ENCODE measurements at places on chromosomes 12 and 14. TPM values are rescaled to one million over a fixed set of nuclear protein-coding genes. Genes with fewer than 3 reads are reported as not detected.

- no peak for DNase-seq
Observed at GRCh38 chr12:125376422-125376821, 311.2 kb downstream of the AACS start.

DNA sequence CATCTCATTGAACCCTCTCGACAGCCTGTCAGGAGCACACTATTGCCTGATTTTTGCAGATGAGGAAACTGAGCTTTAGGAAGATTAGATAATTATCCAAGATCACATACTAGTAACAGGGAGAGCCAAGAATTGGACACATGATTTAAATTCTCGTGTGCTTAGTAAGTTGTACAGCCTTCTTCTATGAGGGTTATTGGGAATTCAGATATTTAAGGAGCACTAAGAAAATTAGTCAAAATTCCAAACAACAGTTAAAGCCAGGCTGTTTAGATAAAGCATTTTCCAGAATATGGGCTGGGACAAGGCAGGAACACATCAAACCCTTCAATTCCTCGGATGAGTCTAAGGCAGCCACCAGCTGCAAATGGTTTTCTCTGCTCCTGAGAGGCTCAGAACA lies 148.8 kb downstream of the TMEM30B start:
- no peak for DNase-seq

DNA sequence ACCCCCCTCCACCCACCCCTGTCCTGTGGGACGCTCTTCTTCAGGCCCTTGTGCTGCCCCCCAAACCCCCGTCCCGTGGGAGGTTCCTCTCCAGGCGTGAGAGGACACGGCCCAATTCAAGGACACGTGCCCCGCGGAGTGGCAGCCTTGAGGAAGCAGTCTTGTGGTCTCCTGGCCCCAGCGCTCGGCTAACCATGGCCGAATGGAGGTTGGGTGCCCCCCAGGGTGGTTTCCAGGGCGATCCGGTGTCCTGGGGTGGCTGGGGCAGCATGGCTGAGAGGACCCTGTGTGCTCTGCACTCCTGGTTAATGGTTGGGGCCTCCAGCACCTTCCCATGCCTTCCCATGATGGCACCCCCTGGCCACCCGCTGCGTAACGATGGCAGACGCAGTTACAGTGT lies 53.6 kb downstream of the LRCOL1 start:
- DNase-seq, result no peak

DNA sequence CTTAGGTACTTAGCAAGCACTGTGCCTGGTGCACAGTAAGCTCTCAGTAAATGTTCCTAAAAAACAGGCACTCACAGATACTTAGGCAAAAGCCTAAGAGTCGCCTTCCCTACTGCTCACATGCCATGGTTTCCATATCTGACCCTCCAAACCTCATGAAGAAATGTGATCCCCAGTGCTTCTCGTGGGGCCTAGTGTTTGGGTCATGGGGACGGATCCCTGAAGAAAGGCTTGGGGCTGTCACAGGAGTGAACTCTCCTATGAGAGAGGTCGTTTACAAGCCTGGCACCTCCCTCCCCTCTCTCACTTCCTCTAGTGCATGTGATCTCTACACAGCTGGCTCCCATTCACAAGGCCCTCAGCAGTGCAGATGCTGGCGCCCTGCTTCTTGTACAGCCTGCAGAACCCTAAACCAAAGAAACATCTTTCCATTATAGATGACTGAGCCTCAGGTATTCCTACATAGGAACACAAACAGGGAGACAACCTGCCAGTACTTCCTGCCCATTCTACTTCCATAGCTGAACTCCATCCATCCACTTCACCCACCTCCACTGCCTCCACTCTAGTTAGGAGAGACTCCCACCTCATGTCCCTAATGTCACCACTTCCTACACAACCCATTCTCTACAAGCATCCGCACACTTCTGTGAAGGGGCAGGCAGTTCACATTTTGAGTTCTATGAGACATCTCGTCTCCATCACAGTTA lies 2.9 kb downstream of the SLC15A4 start:
- DNase-seq, result peak; percentile 74

- no peak for DNase-seq
Observed at GRCh38 chr14:70213721-70214282, 25.1 kb upstream of the SLC8A3 start.

DNA sequence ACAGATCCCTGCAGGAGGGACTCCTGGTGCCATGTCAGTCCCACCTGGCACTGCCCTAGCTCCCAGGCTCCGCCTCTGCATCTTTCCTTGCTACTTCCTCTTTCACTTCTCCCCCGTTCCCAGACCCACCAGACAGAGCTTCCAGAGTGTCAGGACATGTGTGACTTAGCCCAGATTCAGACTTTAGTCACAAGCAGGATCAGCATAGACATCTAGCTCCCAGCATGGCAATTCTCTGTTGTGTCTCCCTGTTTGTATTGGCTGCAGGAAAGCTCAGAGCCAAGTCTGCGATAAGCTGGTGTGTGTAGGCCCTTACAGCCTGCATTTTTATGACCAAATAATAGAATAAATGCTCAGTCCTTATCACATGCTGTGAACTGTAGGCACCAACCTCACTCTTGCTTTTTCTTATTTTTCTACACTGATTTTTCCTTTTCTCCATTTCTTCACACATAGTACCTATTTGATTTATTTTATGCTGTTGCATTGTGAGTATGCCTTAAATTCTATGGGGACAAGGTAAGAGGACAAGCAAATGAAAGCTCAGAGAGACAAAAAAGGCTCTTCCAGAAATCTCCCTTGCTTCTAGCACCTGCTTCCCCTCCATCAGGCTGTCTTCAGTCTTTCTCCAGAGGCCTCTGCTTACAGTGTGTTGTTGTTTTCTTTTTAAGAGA lies 5.9 kb downstream of the DHRS2 start:
- DNase-seq, result no peak

GRCh38 chr12:124380796-124381455 lies 86.0 kb downstream of the RFLNA start:
- no peak for DNase-seq

DNA sequence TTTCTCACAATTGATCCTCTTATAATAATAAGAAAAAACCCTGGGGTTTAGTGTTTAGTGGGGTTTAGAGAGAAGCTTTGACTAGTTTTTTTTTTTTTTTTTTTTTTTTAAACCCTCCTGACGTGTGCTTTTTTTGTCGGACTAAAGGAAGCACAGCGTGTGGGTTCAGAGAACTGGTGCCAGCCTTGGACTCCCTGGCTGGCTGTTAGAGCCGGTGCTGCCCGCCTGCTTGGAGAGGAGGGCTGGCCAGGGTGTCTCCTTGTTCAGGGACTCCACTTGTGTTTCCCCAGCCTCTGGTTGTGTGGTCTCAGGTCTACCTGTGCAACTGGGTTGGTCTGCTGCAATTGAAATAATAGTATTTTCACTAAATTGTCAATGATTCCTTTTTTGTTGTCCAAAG lies 54.1 kb upstream of the ASPG start:
- DNase-seq, result no peak

- peak; percentile 20 for DNase-seq
Observed at GRCh38 chr12:53513712-53514410, 6.6 kb upstream of the NPFF start.

GRCh38 chr12:69388371-69388770 lies 28.8 kb downstream of the YEATS4 start:
- no peak for DNase-seq

- DNase-seq, result no peak
Observed at GRCh38 chr14:38189930-38190726, 17.6 kb upstream of the SSTR1 start.

DNA sequence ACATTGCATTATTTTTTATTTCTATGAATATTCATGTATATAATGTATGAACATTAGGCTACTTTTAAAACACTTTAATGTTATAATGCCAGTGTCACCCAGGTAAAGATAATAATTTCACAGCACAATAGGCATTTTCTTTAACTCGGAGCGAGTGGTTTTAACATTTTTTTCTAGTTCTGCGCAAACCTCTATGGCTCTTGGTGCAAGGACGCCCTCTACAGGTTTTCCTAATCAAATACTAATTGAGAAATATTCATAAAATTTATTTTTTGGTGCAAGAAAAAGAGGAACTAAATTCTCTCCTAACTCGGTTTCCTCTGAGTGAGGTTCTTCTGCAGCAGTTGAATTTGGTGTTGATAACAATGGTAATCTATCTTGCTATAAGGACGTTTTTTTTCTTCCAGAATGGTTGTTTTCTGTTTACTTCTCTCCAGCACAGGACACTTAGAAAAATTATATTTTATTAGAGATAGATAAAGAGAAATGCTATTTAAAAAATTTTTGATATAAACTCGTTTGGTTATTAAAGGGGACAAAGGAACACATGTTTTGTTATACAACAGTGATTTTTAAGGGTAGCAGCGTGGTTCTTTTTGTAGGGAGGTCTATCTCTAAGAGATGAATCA lies 2.4 kb upstream of the WIF1 start:
- DNase-seq, result no peak

GRCh38 chr14:58629281-58629680 lies 8.5 kb upstream of the DACT1 start:
- DNase-seq, result no peak

GRCh38 chr12:58161773-58162172 lies 220.4 kb downstream of the ATP23 start:
- DNase-seq, result no peak

DTX1 gene
- total RNA-seq, result 8.0 TPM

SPTB gene
- total RNA-seq, result 2.9 TPM

JDP2 gene
- 90.0 TPM for total RNA-seq

POTEG gene
- not detected for total RNA-seq

CSRNP2 gene
- 23.9 TPM for total RNA-seq
